Naive thymus-derived CD4-positive, alpha-beta T cell (primary cell): ENCODE measurements at places on chromosomes 2 and 18. TPM values are rescaled to one million over a fixed set of nuclear protein-coding genes. Genes with fewer than 3 reads are reported as not detected.

DNA sequence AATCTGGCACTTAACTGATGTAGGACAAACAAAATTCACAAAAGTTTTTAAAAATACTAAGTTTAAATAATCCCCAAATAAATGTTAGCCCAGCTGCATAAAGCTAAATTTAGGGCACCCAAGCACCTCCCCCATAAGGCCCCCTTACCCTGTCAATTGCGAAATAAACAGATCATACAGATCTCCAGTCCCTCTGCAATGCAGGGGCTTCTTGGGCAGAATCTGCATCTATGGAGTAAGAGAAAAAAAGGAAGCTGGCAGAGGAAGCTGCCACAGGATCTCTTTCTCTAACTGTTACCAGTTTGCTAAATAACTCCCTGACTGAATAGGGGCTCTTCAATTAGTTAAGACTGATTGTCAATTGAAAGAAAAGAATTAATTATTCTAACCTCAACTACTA lies 117.7 kb downstream of the MEMO1 start:
- H3K4me1 ChIP-seq: no peaks in the 10 kb centered on the region
- no peak overlapping the region for H3K4me3 ChIP-seq
- no peaks in the 10 kb centered on the region for H3K27me3 ChIP-seq
- H3K36me3 ChIP-seq: no peaks in the 10 kb centered on the region
- no peak for DNase-seq

TUBA3D gene
- total RNA-seq: not detected

DNA sequence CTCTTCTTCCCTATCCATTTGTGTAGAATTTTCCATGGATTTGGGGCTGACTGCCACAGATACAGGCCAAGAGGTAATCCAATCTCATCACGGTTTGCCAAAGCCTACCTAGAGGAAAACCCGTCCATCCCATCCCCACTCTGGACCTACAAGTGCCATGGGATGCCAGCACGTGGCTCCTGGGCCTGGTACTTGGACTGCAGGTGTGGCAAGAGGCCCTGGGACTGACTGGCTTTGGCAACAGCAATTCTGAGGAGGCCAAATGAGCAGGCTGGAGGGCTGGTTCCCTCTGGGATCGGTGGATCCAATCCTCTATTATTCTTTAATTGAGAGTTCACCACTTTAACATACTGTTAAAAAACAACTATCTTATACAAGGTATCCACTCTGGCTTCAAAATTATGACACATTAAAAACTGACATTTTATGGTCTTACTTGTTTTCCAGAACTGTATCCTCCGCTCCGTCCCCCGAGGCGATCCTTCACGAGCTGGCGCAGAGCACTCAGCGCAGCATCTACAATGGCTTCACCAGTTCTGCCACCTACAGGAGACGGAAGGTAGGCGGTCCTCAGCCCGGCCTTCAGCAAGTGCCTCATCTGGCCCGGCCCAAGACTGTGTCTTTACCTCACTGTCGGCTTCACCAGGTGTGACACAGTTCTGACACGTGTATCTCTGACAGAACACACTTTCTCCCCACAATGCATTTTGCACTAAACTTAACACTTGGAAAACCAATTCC lies 19.8 kb downstream of the PDIA6 start:
- H3K36me3 ChIP-seq: peaks cover 29% of the 10 kb centered on the region
- no peak overlapping the region for H3K4me3 ChIP-seq
- H3K27ac ChIP-seq: no peak overlapping the region
- no peaks in the 10 kb centered on the region for H3K27me3 ChIP-seq
- no peaks in the 10 kb centered on the region for H3K4me1 ChIP-seq
- DNase-seq: no peak

UGT1A7 gene
- total RNA-seq: not detected

GRCh38 chr18:35753306-35753910 lies 171.9 kb downstream of the GALNT1 start:
- no peak overlapping the region for H3K4me3 ChIP-seq
- no peaks in the 10 kb centered on the region for H3K4me1 ChIP-seq
- DNase-seq: no peak
